ENCODE measurements at places on chromosomes 2 and 18. TPM values are rescaled to one million over a fixed set of nuclear protein-coding genes. Genes with fewer than 3 reads are reported as not detected.
A peak's percentile ranks its signal among the peaks of the same experiment; 100 is the strongest.

- DNase-seq, result no peak
- H3K27ac ChIP-seq, result no peak overlapping the region
- no peak overlapping the region for H3K4me3 ChIP-seq
- H3K4me1 ChIP-seq, result no peaks in the 10 kb centered on the region
- no peaks in the 10 kb centered on the region for H3K36me3 ChIP-seq
Observed at GRCh38 chr2:66164470-66164869, 270.5 kb upstream of the MEIS1 start.

The OR6B3 gene
- total RNA-seq, result not detected

GRCh38 chr2:5846881-5847280, 154.7 kb downstream of the SOX11 start:
- H3K4me1 ChIP-seq, result no peaks in the 10 kb centered on the region
- no peak for DNase-seq
- no peaks in the 10 kb centered on the region for H3K27me3 ChIP-seq
- no peaks in the 10 kb centered on the region for H3K36me3 ChIP-seq
- no peak overlapping the region for H3K4me3 ChIP-seq

DNA sequence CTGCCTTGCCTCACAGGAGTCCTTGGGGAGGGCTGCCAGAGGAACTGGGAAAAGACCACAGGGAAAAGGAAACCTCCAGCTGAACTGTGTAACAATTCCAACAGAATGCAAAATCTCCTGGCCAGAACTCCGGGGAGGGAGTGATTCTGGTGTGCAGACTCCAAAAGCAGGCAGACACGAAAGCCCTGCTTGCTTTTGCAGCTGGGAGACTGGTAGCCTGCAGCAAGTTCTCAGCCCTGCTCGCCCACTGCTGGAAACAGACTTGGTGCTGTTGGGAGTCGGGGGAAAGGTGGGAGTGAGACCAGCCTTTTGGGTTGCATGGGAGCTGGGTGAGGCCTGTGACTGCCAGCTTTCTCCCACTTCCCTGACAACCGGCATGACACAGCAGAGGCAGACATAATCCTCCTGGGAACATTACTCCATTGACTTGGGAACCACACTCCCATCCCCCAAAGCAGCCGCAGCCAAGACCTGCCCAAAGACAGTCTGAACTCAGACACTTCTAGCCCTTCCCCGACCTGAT, 26.0 kb upstream of the NMI start:
- no peak overlapping the region for H3K27ac ChIP-seq
- peaks cover 6% of the 10 kb centered on the region for H3K4me1 ChIP-seq
- H3K36me3 ChIP-seq, result no peaks in the 10 kb centered on the region

- no peak for DNase-seq
- no peak overlapping the region for H3K4me3 ChIP-seq
- H3K27ac ChIP-seq, result no peak overlapping the region
- no peaks in the 10 kb centered on the region for H3K4me1 ChIP-seq
- no peaks in the 10 kb centered on the region for H3K27me3 ChIP-seq
Observed at GRCh38 chr2:74128206-74128605, 19.5 kb downstream of the BOLA3 start.

GRCh38 chr2:158686210-158686691, 108.9 kb upstream of the DAPL1 start:
- no peak overlapping the region for H3K4me3 ChIP-seq
- no peaks in the 10 kb centered on the region for H3K36me3 ChIP-seq
- H3K27me3 ChIP-seq, result no peaks in the 10 kb centered on the region
- H3K27ac ChIP-seq, result no peak overlapping the region
- no peaks in the 10 kb centered on the region for H3K4me1 ChIP-seq

DNA sequence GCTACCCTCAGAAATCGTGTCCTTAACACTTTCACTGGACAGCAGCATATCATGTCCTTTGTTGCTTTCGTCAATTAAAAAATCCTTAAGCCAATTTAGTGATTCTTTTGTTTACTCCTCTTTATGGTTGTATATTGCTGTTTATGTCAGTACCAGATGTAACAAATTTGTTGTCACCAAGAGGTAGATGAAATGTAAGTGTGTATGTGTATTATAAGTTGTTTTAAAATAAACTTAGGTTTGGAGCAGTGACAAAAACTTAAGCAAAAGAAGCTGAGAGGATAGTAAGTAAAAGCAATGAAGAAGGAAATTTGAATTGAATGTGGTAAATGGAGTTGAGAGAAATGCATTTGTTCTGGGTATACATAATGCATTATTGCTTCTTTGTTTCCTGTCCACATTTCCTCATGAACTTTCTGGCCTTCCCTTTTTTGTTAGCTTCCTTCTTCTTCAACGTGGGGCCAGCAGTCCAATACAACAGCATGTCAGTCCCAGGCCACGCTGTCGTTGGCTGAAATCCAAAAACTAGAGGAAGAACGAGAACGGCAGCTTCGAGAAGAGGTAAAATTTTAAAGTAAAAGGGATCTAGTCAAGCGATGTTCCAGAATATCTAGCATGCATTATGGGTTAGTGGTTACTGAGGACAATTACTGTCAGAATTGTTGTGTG, 30.5 kb upstream of the SNORC start:
- no peaks in the 10 kb centered on the region for H3K27me3 ChIP-seq
- H3K4me3 ChIP-seq, result peak overlapping the region; percentile 9
- peaks cover 15% of the 10 kb centered on the region for H3K36me3 ChIP-seq
- no peak for DNase-seq
- peak overlapping the region; percentile 74 for H3K27ac ChIP-seq

The CRACDL gene
- total RNA-seq, result 0.19 TPM

DNA sequence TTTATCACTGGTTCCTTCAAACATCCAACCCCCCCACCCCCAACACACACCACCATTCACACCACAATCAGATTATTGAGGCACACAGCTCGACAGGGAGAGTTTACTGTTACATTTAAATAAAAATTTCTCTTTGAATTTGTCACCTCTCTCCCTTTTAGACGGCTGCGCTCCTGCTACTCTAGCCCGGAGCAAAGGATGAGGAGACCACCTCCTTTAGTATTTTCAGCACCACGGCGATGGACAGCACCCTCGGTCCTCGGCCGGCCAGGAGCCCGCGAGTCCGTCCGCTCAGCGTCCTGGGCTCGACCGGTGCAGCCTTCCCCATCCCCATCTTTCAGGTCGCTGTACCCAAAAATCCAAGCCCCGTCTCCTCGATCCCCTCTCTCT, 892 bp downstream of the CELF4 start:
- no peaks in the 10 kb centered on the region for H3K36me3 ChIP-seq
- H3K27ac ChIP-seq, result no peak overlapping the region
- peaks cover 6% of the 10 kb centered on the region for H3K4me1 ChIP-seq
- H3K4me3 ChIP-seq, result no peak overlapping the region
- peak; percentile 15 for DNase-seq

GRCh38 chr2:76027761-76028160, 317.0 kb upstream of the GCFC2 start:
- H3K27ac ChIP-seq, result no peak overlapping the region
- no peaks in the 10 kb centered on the region for H3K27me3 ChIP-seq
- DNase-seq, result no peak
- H3K36me3 ChIP-seq, result no peaks in the 10 kb centered on the region
- no peak overlapping the region for H3K4me3 ChIP-seq
- no peaks in the 10 kb centered on the region for H3K4me1 ChIP-seq

The TFPI gene
- total RNA-seq, result 0.05 TPM

The MEP1B gene
- not detected for total RNA-seq

The ZC3H8 gene
- 31.7 TPM for total RNA-seq

The VWA3B gene
- 0.19 TPM for total RNA-seq

The FAM110C gene
- 2.0 TPM for total RNA-seq

GRCh38 chr2:57979158-57979557, 67.4 kb upstream of the VRK2 start:
- H3K4me3 ChIP-seq, result no peak overlapping the region
- H3K36me3 ChIP-seq, result peaks cover 1% of the 10 kb centered on the region
- H3K27me3 ChIP-seq, result no peaks in the 10 kb centered on the region
- DNase-seq, result no peak
- no peaks in the 10 kb centered on the region for H3K4me1 ChIP-seq

- no peaks in the 10 kb centered on the region for H3K36me3 ChIP-seq
- H3K27ac ChIP-seq, result no peak overlapping the region
- H3K27me3 ChIP-seq, result peaks cover 29% of the 10 kb centered on the region
- no peak for DNase-seq
- H3K4me3 ChIP-seq, result no peak overlapping the region
Observed at GRCh38 chr2:19218166-19218565, 140.3 kb downstream of the OSR1 start.

DNA sequence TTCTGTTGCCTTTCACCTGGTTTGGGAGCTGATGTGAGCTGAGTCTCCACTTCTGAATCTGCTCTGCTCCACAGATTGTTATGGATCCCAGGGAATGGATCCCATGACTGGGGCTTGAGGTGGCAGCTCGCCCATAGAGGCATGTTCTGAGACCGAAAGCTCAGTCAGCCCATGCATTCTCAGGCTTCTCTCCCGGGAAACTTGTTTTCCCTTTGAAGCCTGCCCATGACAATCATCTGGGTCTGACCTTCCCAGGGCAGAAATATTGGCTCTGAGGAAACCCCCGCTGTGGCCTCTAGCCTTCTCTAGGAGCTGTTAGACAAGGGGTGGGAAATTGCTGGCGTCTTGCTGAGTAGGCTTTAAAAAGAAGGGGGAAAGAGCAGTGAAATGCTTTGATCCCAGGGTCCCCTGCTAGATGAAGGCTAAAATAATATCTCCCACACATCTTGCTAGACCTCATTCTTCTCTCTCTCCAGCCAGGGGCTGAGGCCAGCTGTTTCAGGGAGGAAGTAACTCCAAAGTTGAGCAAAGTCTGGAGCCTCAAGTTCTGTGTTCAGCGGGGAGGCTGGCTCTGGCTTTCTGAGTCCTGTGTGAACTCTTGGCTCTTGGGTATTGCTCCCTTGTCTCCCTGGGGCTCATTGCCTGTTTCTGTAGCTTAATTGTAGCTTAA, 2.0 kb downstream of the VAMP8 start:
- DNase-seq, result no peak
- H3K4me3 ChIP-seq, result peak overlapping the region; percentile 97
- H3K36me3 ChIP-seq, result peaks cover 12% of the 10 kb centered on the region

The TWIST2 gene
- total RNA-seq, result not detected

DNA sequence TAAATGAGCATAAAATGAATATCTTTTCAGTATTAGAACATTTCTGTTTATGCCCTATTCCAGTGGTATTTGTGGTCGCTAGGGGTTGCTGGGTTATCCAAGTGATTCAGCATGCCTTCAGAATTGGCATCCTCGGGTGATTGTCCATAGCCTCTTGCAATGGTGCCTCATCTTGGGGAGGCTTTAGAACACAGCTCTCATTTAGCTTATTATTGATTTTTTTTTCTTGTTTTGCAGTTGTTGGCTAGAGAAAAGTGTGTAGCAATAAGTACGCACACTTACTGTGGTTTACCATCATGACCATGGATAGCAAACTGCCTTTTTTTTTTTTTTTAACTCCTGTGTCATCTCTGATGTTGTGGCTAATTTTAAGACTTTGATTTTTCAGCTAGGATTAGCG, 33.6 kb downstream of the PLEKHA3 start:
- no peak overlapping the region for H3K27ac ChIP-seq
- peaks cover 34% of the 10 kb centered on the region for H3K4me1 ChIP-seq
- no peak for DNase-seq
- no peaks in the 10 kb centered on the region for H3K27me3 ChIP-seq

GRCh38 chr2:45191976-45192375, 182.7 kb upstream of the SIX2 start:
- DNase-seq, result no peak
- no peaks in the 10 kb centered on the region for H3K36me3 ChIP-seq
- H3K27me3 ChIP-seq, result peaks cover 25% of the 10 kb centered on the region
- H3K4me3 ChIP-seq, result no peak overlapping the region
- no peaks in the 10 kb centered on the region for H3K4me1 ChIP-seq
- no peak overlapping the region for H3K27ac ChIP-seq

GRCh38 chr2:183665425-183665824, 541.2 kb downstream of the NUP35 start:
- H3K4me3 ChIP-seq, result no peak overlapping the region
- no peak overlapping the region for H3K27ac ChIP-seq
- no peak for DNase-seq
- no peaks in the 10 kb centered on the region for H3K27me3 ChIP-seq

GRCh38 chr18:32998285-32998684, 225.5 kb upstream of the KLHL14 start:
- no peaks in the 10 kb centered on the region for H3K4me1 ChIP-seq
- no peaks in the 10 kb centered on the region for H3K36me3 ChIP-seq
- H3K27ac ChIP-seq, result no peak overlapping the region
- no peak for DNase-seq
- no peak overlapping the region for H3K4me3 ChIP-seq

GRCh38 chr2:42652086-42652485, 83.7 kb downstream of the MTA3 start:
- H3K4me1 ChIP-seq, result peaks cover 63% of the 10 kb centered on the region
- peak overlapping the region; percentile 75 for H3K27ac ChIP-seq
- no peaks in the 10 kb centered on the region for H3K27me3 ChIP-seq
- DNase-seq, result peak; percentile 13
- peak overlapping the region; percentile 73 for H3K4me3 ChIP-seq

- H3K4me3 ChIP-seq, result no peak overlapping the region
- H3K27me3 ChIP-seq, result no peaks in the 10 kb centered on the region
- DNase-seq, result no peak
- H3K27ac ChIP-seq, result no peak overlapping the region
- no peaks in the 10 kb centered on the region for H3K4me1 ChIP-seq
Observed at GRCh38 chr2:142857256-142858164, 20.0 kb upstream of the KYNU start.

The SPDYA gene
- 1.1 TPM for total RNA-seq

DNA sequence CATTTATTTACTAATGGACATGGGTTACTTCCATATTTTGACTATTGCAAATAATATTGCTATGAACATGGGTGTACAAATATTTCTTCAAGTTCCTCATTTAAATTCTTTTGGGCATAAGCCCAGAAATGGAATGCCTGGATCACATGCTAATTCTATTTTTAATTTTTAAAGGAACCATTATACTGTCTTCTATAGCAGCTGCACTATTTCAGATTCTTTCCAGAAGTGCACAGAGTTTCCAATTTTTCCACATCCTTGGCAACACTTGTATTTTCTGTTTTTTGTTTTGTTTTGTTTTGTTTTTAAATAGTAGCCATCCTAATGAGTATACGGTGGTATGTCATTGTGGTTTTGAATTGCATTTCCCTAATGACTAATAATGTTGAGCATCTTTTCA, 8.5 kb upstream of the RALBP1 start:
- H3K27me3 ChIP-seq, result peaks cover 4% of the 10 kb centered on the region
- no peaks in the 10 kb centered on the region for H3K4me1 ChIP-seq
- no peak for DNase-seq
- H3K27ac ChIP-seq, result no peak overlapping the region

DNA sequence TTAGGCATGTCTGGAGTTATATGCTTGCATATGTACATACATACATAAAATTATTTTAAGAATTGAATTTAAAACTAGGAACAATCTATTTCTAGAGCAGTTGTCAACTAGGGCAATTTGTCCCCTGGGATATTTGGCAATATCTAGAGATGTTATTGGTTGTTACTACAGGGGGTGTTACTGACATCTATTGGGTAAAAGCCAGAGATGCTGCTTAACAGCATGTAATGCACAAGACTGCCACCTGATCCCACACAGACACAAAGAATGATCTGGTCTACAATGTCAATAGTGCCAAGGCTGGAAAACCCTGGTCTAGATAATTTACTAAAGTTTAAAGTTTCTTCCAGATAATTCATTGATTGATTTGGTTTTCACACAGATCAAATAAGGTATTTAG, 185.3 kb downstream of the NYAP2 start:
- H3K36me3 ChIP-seq, result no peaks in the 10 kb centered on the region
- H3K27me3 ChIP-seq, result no peaks in the 10 kb centered on the region
- no peak for DNase-seq
- H3K4me3 ChIP-seq, result no peak overlapping the region
- no peak overlapping the region for H3K27ac ChIP-seq
- H3K4me1 ChIP-seq, result no peaks in the 10 kb centered on the region
